Stimulated activated CD4-positive, alpha-beta T cell treated with anti-CD3 and anti-CD28 coated beads, Interleukin-12 subunit alpha, Interleukin-12 subunit beta, amount 100 ng/mL, for 4 hours (primary cell): ENCODE measurements at places on chromosomes 6 and 20.

GRCh38 chr20:36989797-36990196, 38.3 kb upstream of the SAMHD1 start:
- no peak for DNase-seq

GRCh38 chr6:34152042-34152524, 6.2 kb upstream of the GRM4 start:
- no peak for DNase-seq

DNA sequence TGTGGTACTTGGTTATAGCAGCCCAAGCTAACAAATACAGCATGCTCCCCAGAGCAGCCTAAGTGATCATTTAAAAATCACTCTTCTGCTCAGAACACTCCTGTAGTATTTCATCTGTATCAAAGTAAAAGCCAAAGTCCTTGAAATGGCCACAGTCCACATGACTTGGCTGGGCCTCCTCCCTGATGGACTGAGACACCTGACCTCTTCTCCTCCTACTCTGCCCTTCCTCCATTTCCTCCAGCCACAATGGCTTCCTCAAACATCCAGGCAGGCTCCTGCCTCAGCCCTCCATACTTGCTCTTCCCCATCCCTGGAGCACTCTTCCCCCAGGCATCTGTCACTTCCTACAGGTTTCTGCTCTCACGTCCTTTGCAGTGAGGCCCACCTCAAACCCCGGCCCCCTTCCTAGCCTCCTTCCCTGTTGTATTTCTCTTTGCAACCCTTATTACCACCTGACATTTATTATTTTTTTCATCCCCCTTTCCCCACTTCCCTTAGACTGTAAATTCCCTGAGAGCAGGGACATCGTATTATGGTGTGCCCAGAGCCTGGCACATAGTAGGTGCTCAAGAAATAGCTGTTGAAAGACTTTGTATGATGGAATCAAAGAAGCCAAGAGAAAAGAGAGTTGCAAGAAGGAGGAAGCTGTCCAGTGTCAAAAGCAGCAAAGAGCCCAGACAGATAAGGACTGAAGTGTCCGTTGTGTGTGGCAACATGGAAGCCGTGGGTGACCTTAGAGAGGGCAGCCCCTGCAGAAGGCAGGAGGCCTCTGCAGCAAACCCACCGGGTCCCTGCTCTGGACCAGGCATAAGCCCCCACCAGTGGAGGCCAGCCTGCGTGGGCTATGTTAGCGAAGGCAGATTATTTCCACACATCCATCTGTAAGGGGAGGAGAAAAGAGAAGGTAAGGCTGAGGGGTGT, 87.5 kb downstream of the TRERF1 start:
- no peak for DNase-seq

DNA sequence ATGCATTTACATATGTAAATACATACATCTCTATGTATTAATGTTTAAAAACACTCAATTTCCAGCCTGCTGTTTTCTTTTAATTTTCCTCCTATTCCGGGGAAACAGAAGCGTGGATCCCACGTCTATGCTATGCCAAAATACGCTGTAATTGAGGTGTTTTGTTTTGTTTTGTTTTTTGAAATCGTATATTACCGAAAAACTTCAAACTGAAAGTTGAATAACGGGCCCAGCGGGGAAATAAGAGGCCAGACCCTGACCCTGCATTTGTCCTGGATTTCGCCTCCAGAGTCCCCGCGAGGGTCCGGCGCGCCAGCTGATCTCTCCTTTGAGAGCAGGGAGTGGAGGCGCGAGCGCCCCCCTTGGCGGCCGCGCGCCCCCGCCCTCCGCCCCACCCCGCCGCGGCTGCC, 355 bp upstream of the BMP2 start:
- DNase-seq = no peak

DNA sequence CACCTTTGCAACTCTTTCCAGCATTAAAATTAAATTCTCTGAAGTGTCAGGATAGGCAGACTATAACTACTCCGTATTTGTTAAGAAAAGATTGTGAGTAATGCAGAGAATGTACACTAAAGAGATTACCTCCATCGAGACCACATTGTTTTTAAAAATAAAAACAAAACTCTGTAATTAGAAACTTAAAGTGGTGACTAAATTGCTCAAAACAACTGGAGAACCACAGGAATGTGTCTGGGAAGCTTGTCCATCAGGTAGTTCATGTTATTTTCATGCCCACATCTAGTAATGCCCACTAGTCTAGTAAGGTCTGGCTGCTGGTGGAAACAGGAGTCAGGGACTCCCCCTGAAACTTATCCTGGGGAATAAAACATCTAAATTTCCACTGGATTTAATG, 103.0 kb upstream of the FOXQ1 start:
- no peak for DNase-seq

GRCh38 chr20:376750-377149, 3.8 kb upstream of the TRIB3 start:
- no peak for DNase-seq

GRCh38 chr6:39517756-39518155, 195.3 kb upstream of the KCNK16 start:
- DNase-seq = no peak

GRCh38 chr6:36029464-36029863, 1.9 kb downstream of the MAPK14 start:
- DNase-seq = no peak
